Ecto neural progenitor cell (in vitro differentiated cells): ENCODE measurements at places on chromosomes 7 and 10.
A peak's percentile ranks its signal among the peaks of the same experiment; 100 is the strongest.

DNA sequence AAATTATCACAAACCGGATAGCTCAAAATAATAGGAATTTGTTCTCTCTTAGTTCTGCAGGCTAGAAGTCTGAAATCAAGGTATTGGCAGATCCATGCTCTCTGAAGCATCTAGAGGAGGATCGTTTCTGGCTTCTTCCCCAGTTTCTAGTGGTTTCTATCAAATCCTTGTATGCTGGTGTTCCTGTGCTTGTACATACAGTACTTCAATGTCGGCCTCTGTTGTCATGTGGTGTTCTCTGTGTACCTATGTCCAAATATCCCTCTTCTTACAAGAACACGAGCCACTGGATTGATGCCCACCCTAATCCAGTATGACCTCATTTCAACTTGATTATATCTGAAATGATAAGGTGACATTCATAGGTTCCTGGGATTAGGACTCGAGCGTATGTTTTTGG is 9.8 kb upstream of the TAX1BP1 start:
- no peak for DNase-seq

- DNase-seq: no peak
These were observed 4.0 kb upstream of the PLXNA4 start for GRCh38 chr7:132580277-132580676.

GRCh38 chr7:77674878-77675277 is 21.4 kb upstream of the RSBN1L start:
- no peak for DNase-seq

- no peak for DNase-seq
These were observed at the start of gene SRGN for GRCh38 chr10:69087590-69088470. TSS of gene SRGN (plus strand) at chr10:69088103. CDS start at chr10:69088158, 55 bp downstream.

- DNase-seq: no peak
These were observed 105.7 kb upstream of the INSIG1 start for GRCh38 chr7:155191901-155192478.

DNA sequence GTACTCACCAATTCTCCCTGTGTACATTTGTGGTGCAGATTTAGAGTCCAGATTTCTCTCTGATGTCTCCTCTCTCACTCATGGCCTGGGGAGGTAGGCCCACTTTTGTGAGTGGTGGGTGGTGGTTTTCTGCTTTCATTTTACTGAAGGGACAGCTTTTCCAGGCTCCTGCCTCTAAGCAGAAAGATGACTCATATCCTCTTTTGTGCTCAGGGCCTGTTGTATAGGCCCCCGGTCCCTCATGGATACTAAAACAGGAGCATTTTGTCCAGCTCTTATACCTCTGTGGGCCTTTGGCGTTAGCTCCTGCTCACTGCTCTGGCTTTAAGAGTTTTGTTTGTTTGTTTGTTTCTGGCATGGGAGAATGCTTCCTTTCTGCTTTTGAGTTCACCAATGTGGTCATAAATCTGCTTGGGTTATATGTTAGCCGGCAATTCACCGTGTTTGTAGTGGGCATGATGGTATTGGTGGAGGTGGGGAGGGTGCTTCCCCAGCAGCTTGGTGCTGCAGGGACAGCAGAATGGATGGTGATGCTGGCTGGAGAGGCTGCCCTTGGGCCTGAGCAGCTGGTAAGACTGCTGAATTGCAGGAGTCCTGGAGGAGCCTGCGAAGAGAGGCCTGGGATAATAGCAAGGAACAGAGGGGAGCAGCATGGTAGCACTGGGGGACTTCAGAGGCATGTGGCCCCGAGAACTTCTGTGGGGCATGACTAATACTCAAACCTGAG is 468.7 kb downstream of the RPS24 start:
- DNase-seq: peak; percentile 32

- DNase-seq: no peak
These were observed 3.2 kb upstream of the GIMAP4 start for GRCh38 chr7:150564006-150564405.
